ENCODE measurements at places on chromosomes 7 and 10.

DNA sequence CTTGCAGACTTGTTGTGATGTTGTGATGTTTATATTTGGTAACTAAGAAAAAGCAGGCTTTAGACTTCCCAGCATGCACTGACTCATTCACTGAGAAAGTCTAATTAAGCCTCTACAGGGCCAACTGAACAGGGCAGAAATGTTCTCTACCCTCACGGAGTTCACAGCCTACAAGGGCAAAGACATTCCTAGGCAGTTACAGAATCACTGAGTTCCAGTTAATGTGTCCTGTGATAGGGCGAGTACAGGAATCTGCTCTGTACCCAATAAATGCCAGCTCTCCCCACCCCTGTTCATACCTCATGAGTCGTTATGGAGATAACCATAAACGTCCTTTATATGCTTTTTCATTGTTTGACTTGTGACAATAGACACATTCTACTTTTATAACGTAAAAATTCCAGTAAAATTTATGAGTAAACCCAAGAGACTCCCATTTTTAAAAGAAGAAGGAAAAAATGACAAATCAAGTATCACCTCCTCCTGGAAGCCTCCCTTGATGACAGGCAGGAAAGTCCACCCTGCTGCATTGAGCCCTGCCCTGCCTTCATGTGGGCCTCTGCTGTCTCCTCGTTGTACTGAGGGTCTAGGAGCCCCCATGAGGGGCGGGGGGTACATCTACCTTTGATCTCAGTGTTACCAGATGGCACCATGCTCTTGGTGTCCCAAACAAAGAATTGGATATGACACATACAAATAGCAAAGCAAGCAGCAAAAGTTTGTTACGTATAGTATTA is 14.3 kb downstream of the MUC12 start:
- no peaks in the 10 kb centered on the region for H3K27me3 ChIP-seq
- DNase-seq = no peak
- H3K27ac ChIP-seq = no peak overlapping the region
- H3K36me3 ChIP-seq = no peaks in the 10 kb centered on the region

GRCh38 chr7:158310924-158311666 is 276.5 kb downstream of the PTPRN2 start:
- H3K4me3 ChIP-seq = no peak overlapping the region
- DNase-seq = no peak
- no peak overlapping the region for H3K27ac ChIP-seq
- no peaks in the 10 kb centered on the region for H3K4me1 ChIP-seq
- H3K27me3 ChIP-seq = peaks cover 7% of the 10 kb centered on the region

- no peaks in the 10 kb centered on the region for H3K4me1 ChIP-seq
- no peak for DNase-seq
- H3K27me3 ChIP-seq = peaks cover 12% of the 10 kb centered on the region
- no peak overlapping the region for H3K4me3 ChIP-seq
- peaks cover 2% of the 10 kb centered on the region for H3K36me3 ChIP-seq
These were observed 58.2 kb downstream of the PTPRN2 start for GRCh38 chr7:158529181-158530096.

DNA sequence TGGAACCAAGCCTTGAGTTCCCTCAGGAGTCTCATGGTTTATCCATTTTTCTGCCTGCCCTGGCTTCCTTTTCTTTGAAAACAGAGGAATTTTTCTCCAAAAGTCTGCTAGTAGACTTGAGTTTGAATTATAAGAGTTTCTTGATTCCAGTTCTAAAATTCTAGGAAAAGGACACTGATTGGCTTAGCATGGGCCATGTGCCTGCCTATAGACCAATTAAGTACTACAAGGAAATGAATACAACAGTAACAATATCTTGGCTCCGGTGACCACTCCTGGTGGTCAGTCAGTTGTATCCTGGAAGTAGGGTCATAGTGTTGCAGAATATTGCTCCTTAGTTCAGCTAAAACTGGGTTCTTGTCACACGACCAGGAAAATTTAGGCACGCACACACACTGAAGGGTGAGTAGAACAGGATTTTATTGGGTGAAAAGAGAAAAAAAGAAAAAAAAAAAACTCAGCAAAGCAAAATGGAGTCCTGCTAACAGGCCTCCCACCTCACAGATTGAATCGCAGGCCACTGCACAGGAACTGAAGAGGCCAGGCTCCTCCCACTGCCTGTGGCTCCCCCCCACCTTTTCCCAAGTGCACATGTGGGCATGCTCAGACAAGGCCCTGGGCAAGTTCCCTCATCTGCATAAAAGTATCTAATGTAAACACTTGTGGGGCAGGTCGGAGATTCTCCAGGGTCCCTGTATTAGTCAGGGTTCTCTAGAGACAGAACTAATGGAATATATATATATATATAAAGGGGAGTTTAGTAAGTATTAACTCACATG is 155.1 kb downstream of the LYZL1 start:
- no peak overlapping the region for H3K4me3 ChIP-seq
- no peak for DNase-seq
- H3K27me3 ChIP-seq = no peaks in the 10 kb centered on the region
- H3K4me1 ChIP-seq = peaks cover 5% of the 10 kb centered on the region
- no peak overlapping the region for H3K27ac ChIP-seq

- no peaks in the 10 kb centered on the region for H3K36me3 ChIP-seq
- DNase-seq = no peak
- H3K4me1 ChIP-seq = no peaks in the 10 kb centered on the region
- H3K27ac ChIP-seq = no peak overlapping the region
These were observed 397.6 kb upstream of the LRRN3 start for GRCh38 chr7:110693344-110693743.

DNA sequence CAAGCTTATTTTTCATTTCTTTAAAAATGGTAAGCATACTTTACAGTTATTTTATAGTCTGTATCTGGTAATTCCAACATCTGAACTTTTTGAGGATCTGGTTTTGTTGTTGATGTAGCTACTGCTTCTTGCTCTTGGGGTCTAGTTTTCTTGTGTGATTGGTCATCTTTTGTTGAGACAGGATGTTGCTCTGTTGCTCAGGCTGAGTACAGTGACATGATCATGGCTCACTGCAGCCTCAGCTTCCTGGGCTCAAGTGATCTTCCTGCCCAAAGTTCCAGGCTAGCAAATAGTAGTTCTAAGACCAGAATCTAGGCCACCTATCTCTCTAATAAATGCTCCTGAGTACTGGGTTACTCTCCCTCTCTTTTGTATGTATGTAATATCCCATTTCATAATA is 75.7 kb downstream of the NRCAM start:
- H3K4me1 ChIP-seq = no peaks in the 10 kb centered on the region

- peaks cover 6% of the 10 kb centered on the region for H3K4me1 ChIP-seq
- H3K27me3 ChIP-seq = peaks cover 77% of the 10 kb centered on the region
- H3K36me3 ChIP-seq = no peaks in the 10 kb centered on the region
These were observed 28.2 kb upstream of the BMS1 start for GRCh38 chr10:42754155-42755027.

DNA sequence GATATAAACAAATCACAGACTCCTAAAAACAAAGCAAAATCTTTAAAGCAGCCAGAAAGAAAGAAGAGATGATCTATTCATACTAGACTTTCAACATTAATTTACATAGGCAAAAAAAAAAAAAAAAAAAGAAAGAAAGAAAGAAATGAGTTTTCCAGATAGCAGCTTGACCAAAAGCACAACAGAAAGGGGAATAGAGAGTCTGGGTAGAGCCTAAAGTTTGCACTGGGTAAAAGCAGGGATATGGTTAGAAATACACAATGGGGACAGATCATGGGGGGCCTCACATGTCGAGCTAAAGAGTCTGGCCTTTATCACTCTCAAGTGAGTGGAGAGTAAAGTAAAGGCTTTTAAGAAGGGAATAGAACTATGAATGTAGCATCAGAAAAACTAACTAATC is 169.8 kb downstream of the SGMS1 start:
- peak overlapping the region; percentile 58 for H3K27ac ChIP-seq
- H3K4me1 ChIP-seq = peaks cover 18% of the 10 kb centered on the region
- H3K36me3 ChIP-seq = peaks cover 5% of the 10 kb centered on the region
- H3K27me3 ChIP-seq = no peaks in the 10 kb centered on the region
- H3K4me3 ChIP-seq = no peak overlapping the region
- no peak for DNase-seq

GRCh38 chr10:48526011-48526821 is 78.7 kb downstream of the ARHGAP22 start:
- no peaks in the 10 kb centered on the region for H3K36me3 ChIP-seq
- no peak overlapping the region for H3K27ac ChIP-seq
- peaks cover 63% of the 10 kb centered on the region for H3K27me3 ChIP-seq
- no peaks in the 10 kb centered on the region for H3K4me1 ChIP-seq
- DNase-seq = no peak

DNA sequence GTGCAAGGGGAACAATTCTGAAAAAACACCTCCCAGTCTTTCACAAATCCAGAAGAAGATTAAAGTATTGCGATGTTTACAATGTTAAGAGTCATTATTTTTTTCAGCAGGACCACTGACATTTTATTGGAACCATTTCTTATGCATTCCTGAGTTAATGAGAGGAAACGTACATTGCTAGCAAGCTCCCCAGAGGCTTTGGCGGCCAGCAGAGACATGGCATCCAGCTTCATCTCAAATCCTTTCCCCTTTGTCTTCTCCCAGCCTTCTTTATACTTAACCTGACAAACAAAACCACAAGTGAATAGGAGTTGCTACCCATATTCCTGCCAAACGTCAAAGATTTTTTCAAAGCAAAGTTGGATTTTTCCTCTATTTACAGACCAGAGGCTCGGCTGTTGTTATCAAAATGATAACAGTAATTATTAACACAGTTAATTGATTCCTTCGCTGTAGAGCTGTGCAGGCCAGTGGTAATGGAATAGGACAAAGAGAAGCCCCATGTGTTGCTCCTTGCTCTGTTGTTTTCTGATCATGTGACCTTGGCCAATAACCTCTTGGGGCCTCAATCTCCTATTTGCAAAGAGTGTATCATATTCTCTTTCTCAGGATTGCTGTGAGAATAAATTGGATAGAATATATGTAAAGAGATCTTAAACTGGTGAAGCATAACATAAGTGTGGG is 32.0 kb downstream of the NRAP start:
- no peaks in the 10 kb centered on the region for H3K4me1 ChIP-seq
- H3K27ac ChIP-seq = no peak overlapping the region
- H3K27me3 ChIP-seq = peaks cover 20% of the 10 kb centered on the region
- H3K4me3 ChIP-seq = no peak overlapping the region

DNA sequence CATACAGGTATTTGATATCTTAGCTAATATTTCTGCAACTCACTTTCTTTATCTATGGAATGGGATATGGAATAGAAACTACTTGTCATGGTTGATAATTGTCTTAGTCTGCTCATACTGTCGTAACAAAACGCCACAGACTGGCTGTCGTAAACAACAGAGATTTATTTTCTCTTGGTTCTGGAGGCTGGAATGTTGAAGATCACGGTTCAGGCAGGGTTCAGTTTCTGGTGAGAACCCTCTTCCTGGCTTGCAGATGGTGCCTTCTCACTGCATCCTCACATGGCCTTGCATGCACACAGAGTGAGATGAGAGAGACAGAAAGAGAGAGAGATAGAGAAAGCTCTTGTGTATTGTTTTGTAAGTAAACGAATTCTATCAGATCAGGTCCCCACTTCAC is 332.7 kb upstream of the MAGI2 start:
- no peaks in the 10 kb centered on the region for H3K27me3 ChIP-seq
- H3K36me3 ChIP-seq = no peaks in the 10 kb centered on the region
- no peak for DNase-seq
- H3K4me1 ChIP-seq = no peaks in the 10 kb centered on the region
- H3K27ac ChIP-seq = no peak overlapping the region

DNA sequence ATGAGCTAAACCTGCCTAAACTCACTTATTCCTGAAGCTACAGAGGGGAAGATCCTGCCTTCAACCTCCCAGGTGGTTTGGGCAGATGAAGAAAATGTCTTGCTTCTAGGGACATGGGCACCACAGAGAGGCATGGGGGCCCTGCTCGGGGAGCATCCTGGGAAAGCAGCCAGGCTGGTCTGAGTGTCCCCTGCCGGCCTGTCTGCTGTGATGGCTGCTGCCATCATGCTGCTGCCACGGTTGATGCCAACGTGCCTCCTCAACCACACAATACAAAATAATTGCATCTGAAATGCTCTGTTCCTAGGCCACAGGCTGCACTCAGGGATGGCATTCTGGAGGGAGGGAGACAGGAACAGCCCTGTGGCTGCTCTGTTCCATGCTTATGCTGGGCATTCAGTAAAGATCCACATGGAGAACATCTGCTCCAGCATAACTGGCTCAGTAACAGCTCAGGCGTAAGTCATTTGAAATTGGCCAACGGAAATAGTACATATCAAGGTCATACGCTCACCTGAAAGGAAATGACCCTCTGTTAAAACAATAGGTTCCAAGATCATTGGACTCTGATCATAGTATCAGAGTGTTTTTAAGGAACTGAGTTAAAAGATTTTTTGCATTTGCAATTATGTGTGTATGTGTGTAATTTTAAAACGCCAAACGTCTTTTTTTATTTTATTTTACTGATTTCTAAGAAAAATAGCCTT is 299.0 kb downstream of the TNS3 start:
- no peaks in the 10 kb centered on the region for H3K36me3 ChIP-seq
- H3K4me3 ChIP-seq = no peak overlapping the region
- no peaks in the 10 kb centered on the region for H3K4me1 ChIP-seq
- H3K27ac ChIP-seq = no peak overlapping the region

GRCh38 chr7:47142169-47142866 is 439.6 kb downstream of the TNS3 start:
- DNase-seq = no peak
- H3K36me3 ChIP-seq = no peaks in the 10 kb centered on the region
- H3K4me3 ChIP-seq = no peak overlapping the region
- H3K27me3 ChIP-seq = no peaks in the 10 kb centered on the region

DNA sequence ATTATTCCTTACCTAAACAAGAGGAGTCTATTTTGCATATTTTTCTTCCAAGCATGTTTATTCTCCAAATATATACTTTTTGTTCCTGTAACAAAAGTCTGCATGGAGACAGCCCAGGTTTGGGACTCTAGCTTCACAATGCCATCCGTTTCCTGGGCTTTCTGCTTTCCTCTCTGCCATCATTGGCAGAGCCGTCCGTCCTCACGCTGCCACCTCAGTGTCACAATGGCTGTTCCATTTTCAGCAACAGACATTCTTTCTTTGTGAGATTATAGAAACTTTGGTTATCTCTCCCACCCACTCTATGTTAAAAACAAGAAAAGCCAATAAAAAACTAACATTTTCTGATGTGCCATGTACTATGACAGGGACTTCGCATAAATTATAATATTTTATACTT is 825.2 kb downstream of the REEP3 start:
- no peak overlapping the region for H3K27ac ChIP-seq
- H3K27me3 ChIP-seq = no peaks in the 10 kb centered on the region
- DNase-seq = no peak
- H3K4me3 ChIP-seq = no peak overlapping the region
- H3K36me3 ChIP-seq = no peaks in the 10 kb centered on the region
- no peaks in the 10 kb centered on the region for H3K4me1 ChIP-seq

GRCh38 chr7:92781117-92781720 is 55.2 kb downstream of the CDK6 start:
- peaks cover 35% of the 10 kb centered on the region for H3K4me1 ChIP-seq
- H3K36me3 ChIP-seq = no peaks in the 10 kb centered on the region
- no peak overlapping the region for H3K4me3 ChIP-seq
- H3K27ac ChIP-seq = peak overlapping the region; percentile 8

- peaks cover 17% of the 10 kb centered on the region for H3K27me3 ChIP-seq
- no peak overlapping the region for H3K4me3 ChIP-seq
- no peaks in the 10 kb centered on the region for H3K36me3 ChIP-seq
- DNase-seq = no peak
These were observed 422.5 kb downstream of the DNAJB6 start for GRCh38 chr7:157759246-157759805.

Measured in central memory CD8-positive, alpha-beta T cell (primary cell).